ENCODE measurements at places on chromosomes 2 and 18.
A peak's percentile ranks its signal among the peaks of the same experiment; 100 is the strongest.

GRCh38 chr2:12313445-12314126 lies 403.1 kb upstream of the TRIB2 start:
- DNase-seq, result no peak

- DNase-seq, result no peak
Observed at GRCh38 chr18:4468511-4468910, 13.4 kb upstream of the DLGAP1 start.

DNA sequence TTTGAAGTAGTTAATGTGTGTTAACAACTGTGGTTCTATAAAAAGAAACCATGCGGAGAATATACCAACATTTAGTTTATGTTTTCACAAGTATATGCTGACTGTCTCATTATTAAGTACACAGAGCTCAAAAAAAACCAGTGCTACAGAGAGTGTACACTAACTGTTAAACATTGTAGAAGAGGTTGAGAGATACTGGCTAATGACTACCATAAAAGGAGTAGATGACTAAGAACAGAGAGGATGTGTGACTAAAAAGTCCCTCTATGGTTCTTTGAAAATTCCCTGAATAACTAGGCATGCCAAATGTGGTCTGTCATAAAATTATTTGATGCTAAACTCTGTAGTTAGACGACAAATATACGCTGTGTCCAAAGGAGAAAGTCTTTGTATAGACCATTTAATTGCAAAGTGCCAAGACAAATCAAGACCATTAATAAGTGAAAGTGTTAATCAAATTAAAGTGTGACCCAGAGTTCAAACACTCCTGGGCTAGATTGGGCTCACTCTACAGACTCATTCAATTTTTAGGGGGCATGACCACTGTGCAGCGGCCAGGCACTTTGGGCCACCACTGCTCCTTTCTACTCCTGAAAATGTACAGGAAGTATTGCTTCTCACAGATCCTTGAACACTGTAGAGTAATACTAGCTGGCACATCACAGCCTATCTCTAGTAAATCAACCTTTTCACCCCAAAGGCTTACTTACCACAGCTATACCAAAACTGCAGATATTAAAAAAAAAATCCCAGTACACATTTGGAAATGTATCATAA lies 45.1 kb upstream of the SERTAD2 start:
- DNase-seq, result no peak

DNA sequence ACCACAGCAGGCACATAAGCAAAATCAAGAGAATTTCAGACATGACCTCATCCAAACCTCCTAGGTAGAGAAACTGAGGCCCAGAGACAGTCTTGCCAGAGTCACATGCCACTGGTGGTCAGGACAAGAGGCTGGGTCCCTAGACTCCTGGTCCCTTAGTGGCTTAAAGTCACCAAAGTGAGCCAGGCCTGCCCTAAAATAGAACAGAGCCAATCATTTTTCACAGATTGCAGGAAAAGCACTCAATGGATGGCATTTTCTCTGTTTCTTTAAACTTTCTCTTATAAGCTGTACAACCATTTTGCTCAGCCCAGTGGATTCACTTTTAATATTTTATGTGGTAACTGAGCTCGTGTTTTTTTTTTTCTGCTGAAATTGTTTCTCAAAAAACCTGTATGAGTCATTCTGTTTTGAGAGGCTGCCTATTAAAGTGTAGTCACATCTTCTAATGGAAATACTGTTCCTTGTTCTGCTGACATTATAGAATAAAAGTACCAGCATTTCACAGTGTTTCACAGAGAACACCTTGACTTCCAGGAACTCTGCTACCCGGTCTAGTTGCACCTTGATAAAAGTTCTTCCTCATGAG lies 29.6 kb downstream of the STEAP3 start:
- no peak for DNase-seq

- DNase-seq, result no peak
Observed at GRCh38 chr2:104933151-104933917, 79.4 kb downstream of the POU3F3 start.

GRCh38 chr2:140199312-140199711 lies 1419.1 kb upstream of the NXPH2 start:
- no peak for DNase-seq

GRCh38 chr2:25690058-25690457 lies 16.7 kb upstream of the DTNB start:
- DNase-seq, result no peak

- DNase-seq, result peak; percentile 26
Observed at GRCh38 chr2:102619414-102620319, at the start of gene SLC9A2. Gene SLC9A2 (plus strand): TSS chr2:102619553. CDS start chr2:102619849, 296 bp downstream.

DNA sequence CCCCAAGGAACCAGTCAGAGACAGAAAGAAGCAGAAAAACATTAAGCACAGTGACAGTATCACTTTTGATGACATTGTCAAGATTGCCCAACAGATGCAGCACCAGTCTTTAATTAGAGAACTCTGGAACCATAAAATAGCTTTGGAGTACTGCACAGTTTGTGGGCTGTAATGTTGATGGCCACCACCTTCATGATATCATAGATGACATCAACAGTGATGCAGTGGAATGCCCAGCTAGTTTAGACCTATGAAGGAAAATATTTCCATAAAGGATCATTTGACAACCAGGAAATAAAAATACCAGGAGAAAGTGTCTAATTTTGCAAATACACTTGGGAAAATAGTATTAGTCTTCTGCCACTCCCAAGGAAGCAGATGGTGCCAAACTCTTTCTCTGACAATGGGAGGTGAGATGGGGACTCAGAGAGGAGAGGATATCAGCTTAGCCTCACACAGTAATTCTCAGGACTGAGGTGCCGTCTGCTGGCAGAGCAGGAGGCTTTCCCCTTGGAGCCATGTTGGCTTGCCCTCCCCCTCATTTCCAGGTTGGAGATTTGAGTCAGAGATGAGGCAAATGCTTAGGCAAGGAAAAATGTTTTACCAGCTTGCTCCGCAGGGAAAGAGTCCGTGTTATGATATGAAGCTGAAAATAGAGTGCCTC lies 107.5 kb upstream of the CELF4 start:
- DNase-seq, result no peak

DNA sequence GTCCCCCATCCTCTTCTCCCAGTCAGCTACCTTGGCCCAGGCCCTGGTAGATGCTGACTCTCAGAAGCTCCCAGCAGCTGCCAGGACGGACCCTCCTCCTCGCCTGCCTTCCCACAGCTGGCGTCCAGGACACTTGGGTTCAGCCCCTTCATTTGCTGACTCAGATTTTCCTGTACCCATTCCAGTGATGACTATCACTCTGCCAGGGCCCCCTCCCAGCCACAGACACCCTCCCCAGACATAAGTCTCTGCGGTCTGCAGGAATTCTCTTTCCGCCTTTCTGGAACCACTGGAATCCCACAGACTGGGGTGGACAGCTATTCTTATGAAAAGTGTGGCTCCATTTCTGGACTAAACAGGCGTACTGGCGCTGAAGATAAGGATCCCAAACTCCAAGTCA lies 260.3 kb upstream of the EPAS1 start:
- no peak for DNase-seq

DNA sequence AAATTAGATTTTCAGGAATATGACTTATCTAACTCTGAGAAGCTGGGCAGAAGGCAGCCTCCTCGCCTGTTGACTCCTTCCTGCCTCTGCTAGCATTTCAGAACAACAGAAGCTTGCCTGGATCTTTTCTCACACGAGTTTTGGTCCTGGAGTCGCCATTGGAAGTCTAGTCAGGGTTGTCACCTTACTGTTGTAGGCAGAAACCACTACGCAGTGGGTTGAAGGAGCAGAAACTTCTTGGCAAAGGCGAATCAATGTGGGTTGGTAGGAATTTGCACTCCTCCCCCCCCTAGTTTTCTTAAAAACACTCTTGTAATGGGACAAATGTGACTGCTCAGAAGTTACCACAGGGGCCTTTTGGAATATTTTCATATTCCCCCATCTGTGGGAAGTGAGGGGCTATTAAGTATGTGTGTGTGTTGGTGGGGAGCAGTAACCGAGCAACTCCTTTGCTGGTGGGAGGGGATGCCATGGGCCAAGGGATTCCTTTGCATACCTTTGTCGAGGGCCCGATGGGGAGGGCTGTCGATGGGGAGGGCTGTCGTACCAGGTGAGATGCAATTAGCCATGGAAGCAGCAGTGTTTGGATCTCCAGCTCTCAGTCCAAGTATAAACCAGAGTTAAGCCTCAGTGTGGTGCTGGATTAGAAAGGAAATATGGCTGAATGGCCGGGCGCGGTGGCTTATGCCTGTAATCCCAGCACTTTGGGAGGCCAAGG lies 117.4 kb downstream of the FMNL2 start:
- no peak for DNase-seq

DNA sequence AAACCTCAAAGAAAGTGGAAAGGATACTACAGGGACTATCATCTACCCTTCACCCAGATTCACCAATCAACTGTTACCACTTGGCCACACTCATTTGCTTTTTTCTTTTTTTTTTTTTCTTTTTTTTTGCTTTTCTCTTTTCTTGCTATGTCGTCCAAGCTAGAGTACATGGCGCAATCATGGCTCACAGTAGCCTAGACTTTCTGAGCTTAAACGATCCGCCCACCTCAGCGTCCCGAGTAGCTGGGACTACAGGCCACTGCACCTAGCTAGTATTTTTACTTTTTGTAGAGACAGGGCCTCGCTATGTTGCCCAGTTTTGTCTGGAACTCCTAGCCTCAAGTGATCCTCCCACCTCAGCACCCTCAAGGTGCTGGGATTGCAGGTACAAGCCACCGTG lies 24.0 kb downstream of the BIN1 start:
- no peak for DNase-seq

GRCh38 chr18:23122334-23123229 lies 12.7 kb upstream of the CABLES1 start:
- no peak for DNase-seq

DNA sequence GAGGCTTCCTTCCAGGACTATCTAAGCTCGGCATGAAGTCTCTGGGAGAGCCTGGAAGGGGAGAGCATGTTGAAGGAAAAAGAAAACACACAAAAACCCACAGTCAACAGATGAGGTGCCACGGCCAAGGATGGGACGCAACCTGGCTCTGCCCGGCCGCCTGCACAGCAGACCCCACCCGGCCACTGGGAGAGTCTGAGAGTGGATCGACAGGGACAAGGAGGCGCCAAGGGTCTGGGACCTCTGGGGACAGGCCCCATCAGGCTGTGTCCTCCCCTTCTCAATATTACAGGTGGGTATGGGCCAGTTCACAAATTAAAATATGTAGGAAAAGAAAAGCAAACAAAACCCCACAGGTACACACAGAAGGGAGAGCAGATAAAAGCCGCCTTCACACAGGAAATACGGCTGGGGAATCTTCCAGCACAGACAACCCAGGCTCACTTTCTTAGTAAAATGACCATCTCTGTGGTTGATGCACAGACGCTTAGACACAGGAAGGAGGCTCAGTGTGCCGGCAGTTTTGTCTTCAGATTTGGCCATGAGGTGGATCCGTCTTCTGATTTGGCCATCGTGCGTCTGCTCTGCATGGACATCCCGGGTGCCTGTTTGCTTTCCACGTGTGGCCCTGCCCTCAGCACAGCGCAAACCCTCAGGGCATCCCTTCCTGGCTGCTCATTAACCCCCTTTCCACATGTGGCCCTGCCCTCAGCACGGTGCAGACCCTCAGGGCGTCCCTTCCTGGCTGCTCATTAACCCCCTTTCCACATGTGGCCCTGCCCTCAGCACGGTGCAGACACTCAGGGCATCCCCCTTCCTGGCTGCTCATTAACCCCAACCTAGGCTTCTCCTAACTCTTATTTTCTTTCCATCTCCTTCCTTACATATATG lies 138.4 kb downstream of the EIPR1 start:
- no peak for DNase-seq

GRCh38 chr2:88188748-88189147 lies 18.6 kb downstream of the THNSL2 start:
- no peak for DNase-seq

GRCh38 chr2:136139631-136140030 lies 21.7 kb upstream of the CXCR4 start:
- DNase-seq, result peak; percentile 89

DNA sequence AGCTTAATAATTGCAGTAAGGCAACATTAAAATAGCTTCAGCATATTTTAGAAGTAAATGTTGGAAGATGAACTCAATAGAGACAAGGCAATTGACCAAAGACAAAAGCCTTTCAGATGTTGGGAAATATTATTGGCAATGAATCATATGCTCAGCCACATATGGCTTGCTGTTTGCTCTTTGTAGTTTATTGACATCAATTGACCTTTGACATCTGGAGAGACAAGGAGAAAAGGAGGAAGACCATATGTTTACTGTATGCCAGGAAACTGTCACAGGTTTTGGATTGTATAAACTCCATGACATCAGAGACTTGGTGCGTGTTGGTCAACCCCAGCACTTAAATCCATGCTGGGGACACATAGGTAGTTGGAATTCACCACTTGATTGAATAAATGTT lies 60.6 kb upstream of the SLC16A14 start:
- DNase-seq, result no peak

- DNase-seq, result no peak
Observed at GRCh38 chr18:56202678-56203077, 435.7 kb downstream of the TXNL1 start.

DNA sequence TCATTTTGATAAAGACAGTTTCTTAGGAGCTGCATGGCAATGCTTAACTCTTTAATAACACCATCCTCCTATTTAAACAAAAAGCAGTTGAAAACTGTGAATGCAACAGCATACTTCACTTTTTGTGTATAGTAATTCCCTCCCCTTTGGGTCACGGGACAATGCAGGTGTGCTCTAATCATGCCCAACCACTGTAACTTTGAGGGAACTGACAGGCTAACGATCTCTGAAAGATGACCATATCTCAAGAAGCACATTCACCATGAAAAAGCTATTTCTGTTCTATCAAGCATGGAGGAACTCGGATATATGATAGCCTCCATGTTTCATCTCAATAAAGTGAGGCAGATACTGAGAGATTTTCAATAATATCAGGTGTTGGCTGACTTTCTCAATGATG lies 81.1 kb upstream of the CD226 start:
- DNase-seq, result no peak

GRCh38 chr2:33476131-33476792 lies at the start of gene RASGRP3:
Gene RASGRP3 (plus strand): TSS chr2:33476649. CDS start chr2:33515137, 38,488 bp downstream.
- DNase-seq, result peak; percentile 98

GRCh38 chr2:10873790-10874437 lies 37.8 kb upstream of the KCNF1 start:
- no peak for DNase-seq
